ENCODE measurements at places on chromosomes 12 and 14.

GRCh38 chr14:106556665-106557289 is 1030.4 kb downstream of the TMEM121 start:
- ATAC-seq, result no peak

- ATAC-seq, result no peak
Measured at GRCh38 chr14:91654836-91655235, 77.0 kb downstream of the CATSPERB start.

DNA sequence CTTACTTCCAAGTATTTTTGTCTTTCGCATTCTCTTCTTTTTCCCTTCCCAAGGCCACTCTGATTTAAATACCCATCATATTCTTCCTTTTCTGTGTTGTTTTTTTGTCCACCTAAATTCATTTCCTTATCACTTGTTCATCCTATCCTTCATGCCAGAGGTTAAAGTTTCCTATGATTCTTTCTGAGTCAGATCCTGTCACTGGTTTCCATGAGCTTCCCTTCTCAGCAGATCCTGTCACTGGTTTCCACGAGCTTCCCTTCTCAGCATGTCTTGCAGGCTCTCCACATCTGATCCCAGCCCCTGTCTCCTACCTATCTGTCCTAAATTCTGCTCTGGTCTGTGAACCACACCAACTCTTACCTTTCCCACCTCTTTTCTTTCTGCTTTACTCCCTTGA is 311.8 kb upstream of the RGS6 start:
- no peak for ATAC-seq

DNA sequence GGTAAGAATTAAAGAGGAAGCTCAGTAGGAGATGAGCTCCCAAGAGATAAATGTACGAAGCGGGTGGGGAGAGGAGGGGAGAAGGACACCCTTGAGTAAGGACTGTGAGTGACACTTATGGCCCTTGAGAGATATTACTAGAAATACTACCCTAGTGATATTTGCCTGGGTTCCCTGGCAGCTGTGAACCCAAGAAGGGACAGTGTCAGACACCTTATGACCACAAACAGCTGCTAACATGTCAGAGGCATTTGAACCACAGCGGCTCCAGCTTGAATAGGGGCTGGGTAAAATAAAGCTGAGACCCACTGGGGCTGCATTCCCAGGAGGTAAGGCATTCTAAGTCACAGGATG is 19.6 kb upstream of the SLC6A12 start:
- ATAC-seq, result no peak

DNA sequence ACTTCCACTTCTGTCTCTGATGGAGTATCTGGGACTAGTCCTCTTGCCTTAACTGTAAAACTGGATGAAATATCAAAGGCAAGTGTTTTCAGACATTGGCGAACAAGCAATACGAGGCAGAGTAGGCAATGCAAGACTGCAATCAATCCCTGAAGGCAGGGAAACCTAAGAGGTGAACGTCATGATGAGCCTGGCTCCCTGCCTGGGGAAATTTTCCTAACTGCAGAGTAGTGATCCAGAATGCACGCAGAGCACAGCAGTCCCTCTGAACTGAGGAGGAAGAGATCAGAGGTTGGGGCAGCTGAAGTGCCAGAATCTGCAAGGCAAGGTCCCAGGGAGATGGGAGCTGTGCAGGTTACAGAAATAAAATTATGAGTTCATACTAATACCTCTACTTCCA is 18.5 kb downstream of the BHLHE41 start:
- ATAC-seq, result no peak

GRCh38 chr14:79483477-79484388 is 727.6 kb downstream of the DIO2 start:
- peak; percentile 75 for ATAC-seq

Data from motor neuron (in vitro differentiated cells).